ENCODE measurements at places on chromosomes 11 and 22.
A peak's percentile ranks its signal among the peaks of the same experiment; 100 is the strongest.

DNA sequence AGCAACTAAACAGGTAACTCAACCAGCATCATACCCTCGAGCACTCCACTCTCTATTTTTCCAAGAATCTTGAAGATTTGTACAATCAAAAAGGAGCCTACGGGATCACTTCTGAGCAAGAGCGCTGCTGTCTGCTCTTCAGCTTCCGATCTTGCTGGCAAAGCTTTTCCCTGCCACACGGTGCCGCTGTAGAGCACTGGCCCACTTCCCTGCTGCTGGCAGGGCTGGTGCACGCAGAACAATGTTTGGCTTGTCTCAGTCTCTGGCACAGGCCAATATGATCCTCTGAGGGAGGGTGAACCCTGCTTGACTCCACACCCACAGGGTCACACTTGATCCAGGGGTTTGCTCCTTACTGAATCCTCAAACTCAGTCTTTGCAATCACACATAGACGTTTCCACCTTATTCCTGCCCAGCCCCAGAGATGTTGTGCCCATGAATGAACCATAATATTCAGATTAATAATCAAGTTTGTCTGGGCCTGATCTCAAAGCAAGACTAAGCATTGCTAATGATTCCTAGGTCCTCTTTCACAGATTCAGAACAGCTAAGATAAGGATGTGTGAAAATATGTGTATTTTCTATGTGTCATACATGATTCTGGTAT, 536.6 kb downstream of the SOX6 start:
- no peak for DNase-seq

DNA sequence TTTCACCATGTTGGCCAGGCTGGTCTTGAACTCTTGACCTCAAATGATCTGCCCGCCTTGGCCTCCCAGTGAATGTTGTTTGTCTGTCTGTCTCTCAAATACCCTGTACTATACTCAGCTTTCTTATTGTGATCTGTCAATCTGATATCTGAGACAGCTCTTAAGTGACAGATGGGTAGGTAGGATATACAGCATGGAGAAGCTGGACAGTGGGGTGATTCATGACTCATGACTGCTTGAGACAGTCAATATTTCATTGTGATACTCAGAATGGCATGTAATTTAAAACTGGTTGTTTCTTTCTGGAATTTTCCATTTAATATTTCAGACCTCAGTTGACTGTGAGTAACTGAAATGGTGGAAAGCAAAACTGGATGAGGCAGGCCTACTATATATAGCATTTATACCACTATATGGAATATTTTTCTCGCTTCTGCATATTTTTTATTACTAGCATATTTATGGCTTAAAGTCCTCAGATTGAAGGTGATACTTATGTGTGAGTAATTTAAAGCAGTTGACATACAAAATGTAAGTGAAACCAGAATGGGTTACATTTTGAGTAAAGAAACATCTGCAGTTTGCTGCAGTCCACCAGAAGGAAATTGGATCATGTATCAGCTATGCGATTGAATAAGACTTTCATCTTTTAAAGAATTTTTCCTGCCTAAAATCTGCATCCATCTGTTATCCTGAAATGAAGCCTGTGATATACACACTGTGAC, 22.3 kb downstream of the ARHGAP42 start:
- DNase-seq: no peak

DNA sequence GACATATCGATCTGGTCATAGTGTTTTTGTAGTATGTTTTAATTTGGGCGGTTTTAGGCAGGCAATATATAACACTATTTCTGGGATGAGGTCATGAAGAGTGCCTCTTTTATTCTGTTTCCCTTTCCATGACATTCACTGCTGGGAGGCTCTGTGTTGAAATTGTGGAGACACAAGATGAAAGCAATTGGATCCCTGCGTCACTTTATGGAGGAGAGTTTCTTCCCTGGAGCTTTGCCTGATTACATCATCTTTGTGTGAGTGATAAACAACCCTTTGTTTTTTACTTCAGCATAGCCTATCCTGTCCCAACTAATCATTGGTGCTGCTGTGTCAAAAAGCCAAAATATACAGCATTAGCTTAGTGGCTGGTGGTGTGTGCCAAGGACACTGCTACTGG, 48.6 kb downstream of the PARVG start:
- DNase-seq: no peak

GRCh38 chr22:46376111-46376510, 40.6 kb downstream of the TRMU start:
- DNase-seq: no peak

- DNase-seq: no peak
These were observed 848 bp upstream of the TRPC6 start for GRCh38 chr11:101584655-101585054.

DNA sequence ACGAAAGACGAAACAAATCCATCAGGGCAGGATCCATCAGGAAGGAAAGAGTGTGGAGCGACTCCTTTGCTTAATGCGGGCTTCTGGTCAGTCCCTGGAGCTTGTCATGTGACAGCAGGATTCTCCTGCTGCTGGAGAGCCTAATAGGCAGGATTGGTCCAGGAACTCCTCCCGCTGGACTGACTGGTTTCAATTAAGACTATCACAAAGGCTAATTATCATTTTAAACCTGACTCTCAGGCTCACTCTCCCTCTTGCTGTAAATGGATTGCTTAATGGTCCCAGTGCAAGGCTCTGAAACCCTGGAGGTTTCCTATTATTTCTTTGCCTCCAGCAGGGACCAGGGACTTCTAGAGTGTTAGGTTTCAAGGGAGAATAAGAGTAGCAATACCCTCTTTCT, 493.8 kb downstream of the NTM start:
- DNase-seq: no peak

- no peak for DNase-seq
These were observed 10.8 kb upstream of the IFITM3 start for GRCh38 chr11:331358-332060.

GRCh38 chr11:60906132-60906972, at the start of gene PRPF19:
TSS of gene PRPF19 (minus strand) at chr11:60906585. CDS start at chr11:60906382, 203 bp downstream.
- DNase-seq: peak; percentile 94

DNA sequence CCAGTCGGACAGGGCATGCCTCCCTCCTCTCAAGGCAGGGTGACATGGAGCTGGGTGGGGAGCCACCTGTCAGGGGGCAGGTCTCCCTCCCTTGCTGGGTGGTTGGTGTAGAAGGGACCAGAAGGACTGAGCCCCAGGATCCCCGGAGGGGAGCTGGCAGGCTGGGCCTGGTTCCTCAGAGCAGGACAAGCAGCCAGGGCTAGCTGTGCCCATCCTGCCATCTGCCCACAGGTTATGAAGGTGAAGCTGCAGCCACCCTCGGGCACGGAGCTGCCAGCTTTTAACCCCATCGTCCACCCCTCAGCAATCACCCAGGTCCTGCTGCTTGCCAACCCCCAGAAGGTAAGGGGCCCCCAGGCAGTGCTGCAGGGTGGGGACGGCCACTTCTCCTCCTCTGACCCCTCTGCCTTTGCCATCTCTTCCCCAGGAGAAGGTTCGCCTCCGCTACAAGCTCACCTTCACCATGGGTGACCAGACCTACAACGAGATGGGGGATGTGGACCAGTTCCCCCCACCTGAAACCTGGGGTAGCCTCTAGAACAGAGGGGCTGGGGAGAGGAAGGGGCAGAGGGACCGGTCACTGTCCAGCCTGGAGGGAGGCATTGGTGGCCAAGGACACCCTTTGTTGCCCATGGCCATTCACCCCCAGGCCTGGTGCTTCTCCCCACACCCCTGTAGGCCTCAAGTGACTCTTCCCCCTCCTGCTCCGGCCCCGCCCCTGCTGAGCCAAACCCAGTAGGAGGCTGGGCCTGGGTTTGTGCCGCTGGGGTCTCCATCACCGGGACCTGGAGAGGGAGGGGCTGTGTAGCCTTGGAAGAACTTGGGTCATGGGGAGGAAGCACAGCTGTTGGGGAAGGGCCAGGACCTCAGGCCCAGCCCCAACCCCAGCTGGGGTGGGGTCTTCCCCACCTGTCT, 7.0 kb upstream of the SH3BP1 start:
- no peak for DNase-seq

DNA sequence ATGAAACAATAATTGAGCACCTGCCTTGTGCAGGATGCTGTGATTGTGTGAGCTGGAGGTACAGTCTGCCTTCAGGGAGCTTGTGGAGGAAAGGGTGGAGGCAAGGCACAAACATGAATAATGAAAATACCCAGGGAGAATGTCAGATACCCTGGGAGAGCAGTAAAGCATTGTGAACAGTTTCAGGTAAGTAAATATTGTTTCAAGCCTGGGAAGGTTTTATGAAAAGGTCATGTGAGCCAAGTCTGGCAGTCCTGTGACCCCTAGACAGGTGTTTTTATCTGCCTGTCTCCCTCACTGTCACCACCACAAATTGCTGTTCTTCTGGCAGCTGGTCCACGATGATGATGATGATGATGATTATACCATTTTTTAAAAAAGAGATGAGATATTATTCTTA, 32.0 kb downstream of the SPECC1L start:
- DNase-seq: no peak

DNA sequence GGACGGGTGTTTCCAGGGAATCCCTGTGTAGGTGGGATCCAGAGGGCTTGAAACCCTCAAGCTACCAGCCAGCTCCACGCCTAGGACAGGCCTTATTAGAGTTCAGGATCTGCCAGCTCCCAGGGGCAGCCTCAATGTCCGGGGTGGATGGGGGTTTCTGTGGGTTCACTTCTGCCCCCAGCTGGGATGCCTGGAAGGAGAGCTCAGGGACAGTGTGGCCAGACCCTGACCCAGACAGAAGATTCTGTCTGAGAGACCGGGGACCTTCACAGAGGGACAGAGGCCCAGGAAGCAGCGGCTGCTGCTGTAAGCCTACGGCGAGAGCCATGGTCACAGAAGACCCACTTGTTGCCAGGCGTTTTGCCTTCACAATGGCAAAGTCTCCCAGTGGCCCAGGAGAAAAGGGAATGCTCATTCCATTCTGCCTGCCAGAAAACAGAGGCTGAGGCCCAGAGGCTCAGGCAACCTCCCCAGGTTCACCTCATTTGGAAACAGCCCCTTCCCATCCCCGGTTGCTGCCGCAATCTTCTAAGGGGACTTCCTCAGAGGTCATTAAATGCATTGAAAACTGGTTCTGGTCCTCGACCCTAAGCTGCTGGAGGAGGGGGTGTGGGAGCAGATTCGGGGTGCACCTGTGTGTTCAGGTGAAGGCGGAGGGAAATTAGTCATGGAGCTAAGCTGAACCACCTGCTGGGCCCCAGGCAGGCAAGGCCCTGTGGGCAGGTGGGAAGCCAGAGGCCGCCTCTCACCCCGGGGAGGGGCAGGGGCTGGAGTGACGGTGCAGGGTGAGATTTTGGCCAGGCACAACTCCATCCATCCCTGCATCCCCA, 4.9 kb upstream of the KRTAP5-6 start:
- no peak for DNase-seq

- DNase-seq: peak; percentile 44
These were observed at the start of gene SLC29A2 for GRCh38 chr11:66371627-66372415. TSS of gene SLC29A2 (minus strand) at chr11:66371760. CDS start at chr11:66371591, 169 bp downstream.

GRCh38 chr11:72314600-72315392, 70.8 kb upstream of the PHOX2A start:
- DNase-seq: no peak

DNA sequence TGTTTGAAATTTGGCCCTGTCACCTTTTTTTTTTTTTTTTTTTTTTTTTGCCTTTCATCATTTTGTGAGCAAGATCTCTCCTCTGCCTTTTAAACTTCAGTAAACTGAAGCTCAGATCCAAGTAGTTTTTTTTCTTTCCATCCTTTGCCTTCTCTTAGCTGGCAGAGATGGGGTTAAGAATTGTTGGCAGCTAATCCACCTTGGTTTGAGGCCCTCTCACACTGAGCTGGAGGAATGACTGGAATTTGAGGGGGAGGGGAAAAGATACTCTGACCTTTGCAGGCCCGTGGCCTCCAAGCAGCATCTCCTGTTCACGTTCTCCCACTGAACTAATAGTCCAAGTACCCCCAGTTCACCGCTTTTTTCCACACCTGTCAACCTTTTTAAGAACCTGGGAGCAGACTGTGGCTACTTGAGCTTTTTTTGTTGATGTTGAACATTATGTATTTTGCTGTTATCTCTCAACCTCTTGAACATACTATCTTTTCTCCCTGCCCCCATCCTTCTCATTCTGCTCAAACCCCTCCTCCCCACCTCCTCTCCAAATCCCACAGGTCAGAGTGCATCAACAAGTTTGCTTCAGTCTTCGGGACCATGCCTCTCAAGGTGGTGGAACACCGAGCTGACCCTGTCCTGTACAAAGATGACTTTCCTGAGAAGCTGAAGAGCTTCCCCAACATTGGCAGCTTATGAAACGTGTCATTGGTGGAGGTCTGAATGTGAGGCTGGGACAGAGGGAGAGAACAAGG, 66.2 kb downstream of the ALX4 start:
- no peak for DNase-seq

DNA sequence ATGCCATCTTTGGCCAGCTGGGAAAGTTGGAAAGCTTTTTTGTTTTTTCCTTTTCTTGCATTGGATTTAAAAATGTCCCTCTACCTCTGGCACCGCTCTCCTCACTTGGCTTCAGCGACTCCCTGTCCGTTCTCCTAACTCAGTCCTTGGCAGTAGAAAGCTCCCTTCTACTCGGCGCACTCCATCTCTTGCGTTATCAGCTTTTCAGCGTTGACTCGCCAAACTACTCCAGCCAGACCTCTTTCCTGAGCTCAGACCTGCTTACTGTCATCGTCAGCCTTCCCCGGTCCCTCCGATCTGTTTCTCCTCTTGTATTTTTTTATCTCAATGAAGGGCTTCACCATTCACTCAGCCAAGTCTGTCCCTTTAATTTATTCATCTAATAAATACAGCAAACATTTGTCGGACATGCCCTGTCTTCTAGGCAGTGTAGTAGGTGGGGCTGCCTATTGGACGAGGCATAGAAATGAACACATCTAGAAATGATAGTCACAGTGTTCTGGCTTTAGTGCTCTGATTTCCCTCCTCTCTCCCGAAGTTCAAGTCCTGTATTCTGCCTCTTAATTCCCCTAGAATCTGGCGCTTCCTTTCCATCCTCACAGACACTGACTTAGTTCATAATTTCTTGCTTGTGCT, 839 bp downstream of the CEP164 start:
- DNase-seq: no peak

GRCh38 chr11:5235364-5236095, 1.2 kb upstream of the HBD start:
- no peak for DNase-seq

DNA sequence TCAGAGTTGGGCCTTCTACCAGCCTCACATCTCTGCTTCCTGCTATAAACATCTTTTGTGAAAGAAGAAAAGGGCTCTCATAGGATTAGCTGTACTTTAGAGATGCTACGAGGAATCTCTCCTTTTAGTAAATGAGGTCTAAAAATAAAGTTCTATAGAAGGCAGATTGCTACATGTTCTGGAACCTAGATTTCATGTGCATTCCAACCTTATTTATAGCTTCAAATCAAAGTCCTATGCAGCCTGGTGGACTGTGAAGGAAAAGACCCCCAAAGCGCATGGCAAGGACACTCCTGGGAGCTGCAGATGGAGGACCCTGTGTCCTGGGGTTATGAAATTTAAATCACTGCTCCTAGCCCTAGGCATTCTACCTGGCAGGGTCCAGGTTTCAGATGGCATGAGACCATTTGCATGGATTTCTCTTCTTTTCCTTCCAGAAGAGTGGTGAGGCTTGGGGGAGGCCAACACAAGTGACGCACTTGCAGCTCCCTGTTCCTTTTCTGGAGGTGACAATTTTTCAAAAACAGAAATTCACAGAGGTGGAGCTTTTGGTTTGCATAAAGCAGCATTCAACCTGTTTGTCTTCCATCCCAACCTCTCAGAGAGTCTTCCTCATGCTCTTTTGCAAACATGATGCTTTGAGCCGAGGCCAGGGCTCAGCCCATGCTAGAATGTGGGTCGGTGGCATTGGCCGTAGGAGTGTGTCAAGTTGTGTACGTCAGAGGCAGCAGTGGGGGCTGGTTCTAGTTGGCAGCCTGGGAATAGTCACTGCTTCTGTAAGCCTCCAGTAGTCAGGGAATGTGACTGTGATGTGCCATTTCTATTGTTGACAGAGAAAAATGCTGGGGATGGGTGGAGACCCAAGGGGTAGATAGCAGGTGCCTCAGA, 6.3 kb downstream of the CRY2 start:
- DNase-seq: no peak

Data from GF-D8 (cell line).